ENCODE measurements at places on chromosomes 13 and 19. TPM values are rescaled to one million over a fixed set of nuclear protein-coding genes. Genes with fewer than 3 reads are reported as not detected.

Gene TNFRSF19
- total RNA-seq: 3.6 TPM

Gene CASP14
- not detected for total RNA-seq

DNA sequence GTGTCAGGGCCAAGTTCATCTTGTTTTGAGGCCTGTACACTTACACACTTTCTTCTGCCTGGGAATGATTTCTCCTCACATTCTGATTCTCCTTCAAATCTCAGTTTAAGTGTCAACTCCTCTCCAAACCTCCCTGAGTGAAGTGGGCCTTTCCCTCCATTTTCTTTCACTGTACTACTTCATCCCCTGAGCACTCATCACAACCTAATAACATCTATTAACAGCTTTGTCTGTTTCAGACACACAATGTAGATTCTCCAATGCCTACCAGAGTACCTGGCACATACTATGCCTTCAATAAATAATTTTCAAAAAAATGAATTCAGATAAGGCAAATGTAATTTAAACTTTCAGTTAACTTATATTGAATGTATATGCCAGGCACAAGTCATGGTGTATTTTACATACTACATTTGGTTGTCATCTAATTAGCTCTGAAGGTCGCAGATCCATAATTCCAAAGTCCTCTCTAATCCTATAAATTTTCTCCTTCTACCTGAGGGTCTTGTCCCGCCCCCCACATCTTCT lies 357 bp upstream of the COG6 start:
- DNase-seq: no peak

DNA sequence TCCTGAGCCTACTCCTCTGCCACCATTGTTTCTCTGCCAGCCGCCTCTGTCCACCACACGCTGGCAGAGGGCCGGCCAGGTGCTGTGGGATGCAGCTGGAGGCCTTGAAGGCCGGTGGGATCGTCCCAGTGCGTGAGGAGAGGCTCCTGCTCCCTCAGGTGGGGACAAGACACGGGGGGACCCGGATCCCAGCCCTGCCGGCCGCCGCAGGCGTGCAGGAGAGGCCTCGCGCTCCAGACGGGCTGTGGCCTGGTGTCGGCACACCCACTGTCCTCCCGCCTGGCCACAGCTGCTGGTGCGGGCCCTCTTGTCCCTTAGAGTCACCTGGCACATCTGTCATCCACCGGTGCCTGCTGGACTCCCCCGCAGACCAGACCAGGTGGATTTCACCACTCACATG lies 18.1 kb upstream of the GNA15 start:
- no peak for DNase-seq

Gene ANKLE1
- total RNA-seq: 0.19 TPM

DNA sequence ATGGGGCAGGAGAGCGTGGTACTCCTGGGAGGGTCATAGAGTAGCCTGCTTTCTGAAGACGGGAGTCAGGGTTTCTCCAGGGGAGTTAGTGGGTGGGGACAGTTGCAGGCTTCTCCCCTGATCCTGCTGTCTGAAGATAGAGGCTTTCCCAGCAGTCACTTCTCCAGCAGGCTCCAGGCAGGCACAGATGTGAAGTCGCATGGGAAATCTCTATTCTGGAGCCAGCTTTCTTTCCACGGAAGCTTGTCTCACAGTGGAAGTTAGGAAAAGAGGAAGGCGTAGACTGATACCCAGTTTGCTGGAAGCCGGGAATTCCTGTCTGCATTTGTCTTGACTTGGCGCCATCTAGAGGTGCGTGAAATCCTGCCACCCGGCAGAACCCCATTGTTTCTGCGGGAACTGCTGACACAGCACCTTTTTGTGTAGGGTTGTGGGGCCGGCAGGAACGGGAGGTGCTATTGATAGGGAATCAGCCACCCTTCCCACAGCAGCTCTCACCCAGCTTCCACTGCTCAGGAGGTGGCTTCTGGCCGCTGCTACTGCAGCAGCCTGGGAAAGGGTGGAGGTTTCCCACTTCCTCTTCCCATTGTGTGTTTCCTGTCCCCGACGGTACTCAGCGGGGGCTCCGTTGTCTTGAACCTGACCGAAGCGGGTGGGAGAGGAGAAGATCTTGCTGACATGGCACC lies 28.5 kb upstream of the NPAS1 start:
- peak; percentile 92 for DNase-seq

DNA sequence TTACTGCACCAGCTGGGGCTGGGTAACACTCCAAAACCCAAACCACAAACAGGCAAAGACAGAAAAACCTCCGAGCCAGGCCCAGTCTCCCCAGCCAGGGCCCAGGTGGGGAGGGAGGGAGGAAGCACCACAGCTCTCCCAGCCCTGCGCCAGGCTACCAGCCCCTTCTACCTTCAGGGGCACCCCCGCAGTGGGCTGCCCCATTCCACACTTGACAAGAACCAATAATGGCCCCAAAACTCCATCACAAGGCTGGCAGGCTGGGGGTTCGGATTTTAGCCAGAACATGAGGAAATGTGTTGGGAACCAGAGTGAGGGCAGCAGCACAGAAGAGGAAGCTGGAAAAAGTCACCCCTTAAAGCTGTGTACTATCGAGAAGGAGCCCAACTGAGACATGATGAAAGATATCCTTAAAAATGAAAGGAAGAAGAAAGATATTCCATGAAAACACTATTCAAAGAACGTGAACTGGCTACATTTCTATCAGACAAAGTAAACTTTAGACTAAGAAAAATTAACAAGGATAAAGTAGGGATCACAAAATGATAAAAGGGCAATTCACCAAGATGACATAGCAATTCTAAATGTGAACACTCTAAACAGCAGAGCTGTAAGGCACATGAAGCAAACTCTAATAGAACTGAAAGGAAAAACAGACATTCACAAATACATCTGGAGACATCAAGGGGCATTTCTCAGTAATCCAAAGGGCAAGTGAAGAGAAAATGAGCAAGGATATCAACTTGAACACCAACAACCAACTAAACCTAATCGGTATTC lies 12.9 kb downstream of the TUBGCP3 start:
- no peak for DNase-seq

Gene ONECUT3
- not detected for total RNA-seq

Gene CFAP97D2
- not detected for total RNA-seq

Measured in posterior vena cava (tissue), 2 donors.